GDM1 (cell line): ENCODE measurements at places on chromosomes 12 and 14.
A peak's percentile ranks its signal among the peaks of the same experiment; 100 is the strongest.

DNA sequence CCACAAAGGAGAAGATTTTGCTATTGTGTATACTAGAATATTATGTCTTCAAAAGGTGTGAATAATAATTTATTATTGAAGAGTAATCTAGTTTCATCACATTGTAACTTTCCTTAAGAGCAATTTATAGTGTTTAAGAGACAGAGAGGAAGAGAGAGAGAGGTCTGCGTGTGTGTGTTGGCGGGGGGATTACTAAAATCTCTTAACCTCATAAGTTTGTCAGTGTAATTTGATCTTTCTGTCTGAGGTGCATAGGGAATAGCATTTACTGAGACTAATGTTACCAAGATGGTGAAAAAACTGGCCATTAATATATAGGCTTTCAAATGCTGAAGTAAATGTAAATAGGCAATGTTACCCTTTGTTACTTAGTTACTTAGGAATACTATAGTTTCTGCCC, 48.2 kb upstream of the BTG1 start:
- no peak for DNase-seq

- no peak for DNase-seq
These were observed 188.7 kb downstream of the KITLG start for GRCh38 chr12:88391556-88391955.

DNA sequence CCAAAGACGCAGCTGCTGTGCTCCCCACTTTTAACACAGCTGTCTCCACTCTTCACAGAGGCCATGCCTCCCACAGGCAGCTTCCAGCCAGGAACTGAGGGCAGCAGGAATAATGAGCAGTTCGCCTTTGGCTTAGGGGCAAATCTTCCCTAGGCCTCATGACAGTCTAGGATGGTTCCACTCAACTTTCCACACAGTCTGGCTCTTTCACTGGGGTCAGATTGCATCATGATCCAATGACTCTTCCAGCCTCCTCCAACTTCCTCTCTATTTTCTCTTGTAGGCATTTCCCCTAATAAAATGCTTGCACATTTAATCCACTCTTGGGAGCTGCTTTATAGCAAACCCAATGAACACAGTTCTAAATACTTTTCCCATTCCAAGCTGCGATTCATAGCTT, 271.6 kb upstream of the ATP2B1 start:
- DNase-seq, result no peak

GRCh38 chr14:55605793-55606192, 25.8 kb downstream of the KTN1 start:
- no peak for DNase-seq

DNA sequence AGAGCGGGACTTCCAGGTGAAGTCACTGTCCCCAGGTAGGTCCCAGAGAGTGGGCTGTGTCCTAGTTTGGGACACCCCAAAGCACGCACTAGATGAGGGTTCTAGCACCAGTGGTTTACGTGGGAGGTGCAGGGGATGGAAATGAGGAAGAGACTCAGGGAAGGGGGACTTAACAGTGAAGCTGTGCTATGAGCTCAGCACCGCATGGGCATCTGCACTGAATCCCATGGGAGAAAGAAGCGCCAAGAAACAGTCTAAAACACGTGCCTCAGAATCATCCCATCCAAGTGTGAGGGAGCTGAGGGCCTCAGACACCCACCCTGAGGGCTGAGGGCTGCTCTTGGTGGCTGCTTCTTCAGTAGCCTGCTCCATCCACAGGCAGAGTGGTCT, 71.5 kb upstream of the ZFP36L1 start:
- DNase-seq, result no peak

DNA sequence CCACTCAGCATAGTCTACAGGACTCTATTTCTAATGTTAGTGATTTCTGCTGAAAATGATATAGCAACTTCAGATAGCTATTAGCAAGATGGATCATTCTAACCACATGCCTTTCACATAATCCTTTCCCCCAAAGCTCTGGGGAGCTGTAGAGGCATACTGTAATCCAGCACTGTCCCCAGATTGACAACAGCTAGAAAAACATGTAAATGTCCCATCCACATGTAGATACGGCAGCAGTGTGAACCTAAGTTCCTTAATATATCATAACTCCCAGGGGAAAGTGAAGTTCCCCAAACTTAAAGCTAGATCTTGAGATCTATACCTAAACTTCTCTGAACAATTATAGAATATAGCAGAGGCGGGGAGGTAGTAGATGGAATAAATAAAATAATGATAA, 14.0 kb downstream of the ZNF664 start:
- DNase-seq, result no peak

GRCh38 chr12:119154435-119154818, 24.3 kb upstream of the HSPB8 start:
- DNase-seq, result no peak

DNA sequence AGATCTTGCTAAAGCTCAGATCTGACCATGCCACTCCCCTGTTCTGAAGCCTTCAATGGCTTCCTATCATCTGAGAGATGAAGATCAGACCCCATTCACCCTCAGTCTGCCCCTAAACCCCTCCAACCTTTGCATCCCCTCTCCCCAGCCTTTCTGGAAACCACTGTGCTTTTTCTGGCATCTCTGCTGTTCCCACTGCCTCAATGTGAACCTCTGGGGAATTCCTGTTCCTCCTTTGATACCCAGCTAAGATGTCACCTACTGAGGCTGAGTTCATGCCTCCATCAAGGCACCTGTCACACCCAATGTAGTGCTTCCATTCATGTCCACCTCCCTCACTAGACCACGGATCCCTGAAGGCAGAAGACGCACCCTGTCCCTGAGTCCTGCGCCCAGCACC, 19.3 kb downstream of the CYP46A1 start:
- DNase-seq, result no peak

DNA sequence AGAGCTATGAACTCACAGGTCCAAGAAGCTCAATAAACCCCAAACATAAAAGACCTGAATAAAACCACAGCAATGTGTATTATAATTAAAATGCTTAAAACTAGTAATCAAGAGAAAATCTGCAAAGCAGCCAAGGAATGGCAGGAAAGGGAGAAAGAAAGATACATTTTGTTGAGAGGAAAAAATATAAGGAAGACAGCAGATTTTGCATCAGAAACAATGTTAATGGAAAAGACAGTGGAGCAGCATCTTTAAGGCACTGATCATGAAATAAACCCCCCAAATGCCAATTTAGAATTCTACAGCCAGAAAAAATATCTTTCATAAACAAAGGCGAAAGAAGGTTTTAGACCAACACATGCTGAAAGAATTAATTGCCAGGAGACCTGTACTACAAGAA, 39.3 kb downstream of the RAN start:
- DNase-seq, result no peak

DNA sequence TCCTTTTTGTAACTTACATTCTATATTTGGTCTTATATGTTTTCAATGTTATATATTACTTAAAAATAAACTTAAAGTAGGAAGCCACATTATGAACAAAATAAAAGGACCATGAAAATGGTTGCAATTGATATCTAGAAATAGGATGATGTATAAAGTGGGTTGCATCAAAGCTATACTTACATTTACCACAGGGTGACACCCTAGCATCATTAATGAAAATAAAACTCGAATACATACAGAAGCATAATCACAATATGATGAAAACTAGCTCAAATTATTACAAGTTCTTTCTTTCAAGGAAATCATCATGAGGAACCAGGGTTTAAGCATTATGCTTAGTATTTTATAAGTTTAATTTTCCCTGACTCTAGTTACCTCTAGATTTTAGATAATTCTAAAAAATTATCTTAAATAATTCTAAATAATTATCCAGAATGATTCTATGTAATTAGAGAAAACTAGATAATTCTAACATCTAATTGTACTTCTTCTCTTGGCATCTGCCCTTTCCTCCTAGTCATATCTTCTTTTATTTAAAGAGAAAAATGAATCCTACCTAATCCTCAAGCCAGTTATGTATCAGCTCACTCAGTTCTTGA, 31.2 kb downstream of the TAS2R7 start:
- no peak for DNase-seq

DNA sequence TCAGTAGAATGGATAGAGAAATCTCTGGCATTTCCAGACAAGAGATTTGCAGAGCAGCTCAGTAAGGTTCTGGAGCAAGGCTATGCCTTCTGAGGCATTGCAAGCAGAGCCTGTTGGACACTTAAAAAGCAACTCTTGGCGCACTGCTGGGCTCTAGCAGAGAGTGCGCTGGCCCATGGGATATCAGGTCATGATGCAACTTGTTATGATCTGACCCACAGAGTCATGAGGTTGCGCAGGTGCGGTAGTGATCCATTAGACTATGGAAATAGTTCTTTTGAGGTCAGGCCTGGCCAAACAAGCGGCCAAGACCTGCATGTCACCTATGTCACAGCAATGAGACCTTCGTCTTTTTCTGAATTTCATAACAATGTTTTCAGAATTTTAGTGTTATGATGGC, 168.6 kb downstream of the TMTC3 start:
- no peak for DNase-seq

GRCh38 chr12:96897421-96897820, 9.6 kb upstream of the NEDD1 start:
- DNase-seq, result no peak

DNA sequence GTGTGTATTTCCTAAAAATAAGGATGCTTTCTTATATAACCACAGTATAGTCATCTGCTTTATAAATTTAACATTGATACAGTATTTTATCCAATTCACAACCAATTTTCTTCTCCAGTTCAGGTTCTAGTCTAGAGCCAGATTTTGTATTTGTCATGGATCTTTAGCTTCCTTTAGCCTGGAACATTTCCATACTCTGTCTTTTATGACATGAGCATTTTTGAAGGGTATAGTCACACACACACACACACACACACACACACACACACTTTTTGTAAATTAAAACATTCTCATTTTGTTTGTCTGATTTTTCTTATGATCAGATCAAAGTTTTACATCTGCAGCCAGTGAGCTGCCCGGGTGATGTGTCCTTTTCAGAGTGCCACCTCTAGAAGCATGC, 25.4 kb downstream of the CGRRF1 start:
- DNase-seq, result no peak

- peak; percentile 47 for DNase-seq
These were observed 3.6 kb downstream of the SMIM41 start for GRCh38 chr12:52082988-52083637.

- DNase-seq, result no peak
These were observed 47.6 kb downstream of the PTPN21 start for GRCh38 chr14:88507208-88507607.
